Cortex of kidney (tissue), 1 donor: ENCODE measurements at places on chromosomes 5 and 9.

- no peak for DNase-seq
Observed at GRCh38 chr9:134693641-134694367, 52.2 kb downstream of the COL5A1 start.

GRCh38 chr5:116315531-116315930, 230.7 kb downstream of the COMMD10 start:
- DNase-seq: no peak

GRCh38 chr5:618450-618849, 6.3 kb downstream of the CEP72 start:
- no peak for DNase-seq

DNA sequence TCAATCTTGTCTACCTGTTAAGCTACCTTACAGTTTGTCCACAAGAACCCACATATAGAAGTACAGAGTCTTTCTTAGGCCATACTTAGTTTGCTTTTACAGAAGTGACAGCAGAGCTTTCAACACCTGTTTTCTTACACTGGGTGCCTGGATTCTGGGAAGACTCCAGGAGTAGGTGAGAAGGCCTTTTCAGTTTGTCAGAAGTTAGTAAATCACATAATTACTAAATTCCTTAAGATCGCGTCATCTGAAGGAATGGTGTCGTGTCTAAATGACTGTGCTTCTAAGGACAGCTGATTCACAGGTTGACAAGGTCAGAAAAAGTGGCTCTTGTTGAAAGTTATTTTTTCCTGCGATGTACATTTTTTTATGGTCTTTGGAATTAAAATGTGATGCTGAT, 97.0 kb upstream of the FAM120A start:
- DNase-seq: no peak

DNA sequence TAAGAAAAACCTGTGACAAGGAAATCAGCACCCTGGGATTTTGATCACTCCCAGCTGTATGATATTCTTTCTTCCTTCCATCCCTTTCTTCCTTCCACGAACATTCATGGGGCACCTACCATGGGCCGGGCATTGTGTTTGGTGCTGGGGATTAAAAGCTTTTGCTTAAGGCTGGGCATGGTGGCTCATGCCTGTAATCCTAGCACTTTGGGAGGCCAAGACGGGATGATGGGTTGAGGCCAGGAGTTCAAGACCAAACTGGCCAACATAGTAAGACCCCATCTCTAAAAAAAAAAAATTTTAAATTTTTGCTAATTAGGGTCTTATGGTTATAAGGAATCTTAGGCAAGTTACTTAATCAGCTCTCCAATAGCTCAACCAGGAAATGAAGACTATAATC, 48.5 kb upstream of the CLINT1 start:
- DNase-seq: no peak

DNA sequence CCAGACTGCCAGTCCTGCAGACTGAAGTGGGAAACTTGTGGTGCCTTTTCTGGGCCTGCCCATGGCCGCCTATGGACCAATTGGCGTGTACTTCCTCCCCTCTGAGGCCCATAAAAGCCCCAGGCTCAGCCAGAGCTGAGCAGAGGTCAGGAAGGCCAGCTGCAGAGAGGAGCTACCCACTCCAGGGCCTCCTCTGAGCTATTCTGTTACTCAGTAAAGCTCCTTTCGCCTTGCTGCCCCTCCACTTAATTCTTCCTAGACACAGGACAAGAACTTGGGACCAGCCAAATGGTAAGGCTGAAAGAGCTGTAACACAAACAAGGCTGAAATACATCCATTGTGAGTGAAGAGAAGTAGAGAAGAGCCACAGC, 106.4 kb downstream of the C9orf50 start:
- no peak for DNase-seq

GRCh38 chr5:59291941-59292340, 601.6 kb downstream of the PDE4D start:
- no peak for DNase-seq

DNA sequence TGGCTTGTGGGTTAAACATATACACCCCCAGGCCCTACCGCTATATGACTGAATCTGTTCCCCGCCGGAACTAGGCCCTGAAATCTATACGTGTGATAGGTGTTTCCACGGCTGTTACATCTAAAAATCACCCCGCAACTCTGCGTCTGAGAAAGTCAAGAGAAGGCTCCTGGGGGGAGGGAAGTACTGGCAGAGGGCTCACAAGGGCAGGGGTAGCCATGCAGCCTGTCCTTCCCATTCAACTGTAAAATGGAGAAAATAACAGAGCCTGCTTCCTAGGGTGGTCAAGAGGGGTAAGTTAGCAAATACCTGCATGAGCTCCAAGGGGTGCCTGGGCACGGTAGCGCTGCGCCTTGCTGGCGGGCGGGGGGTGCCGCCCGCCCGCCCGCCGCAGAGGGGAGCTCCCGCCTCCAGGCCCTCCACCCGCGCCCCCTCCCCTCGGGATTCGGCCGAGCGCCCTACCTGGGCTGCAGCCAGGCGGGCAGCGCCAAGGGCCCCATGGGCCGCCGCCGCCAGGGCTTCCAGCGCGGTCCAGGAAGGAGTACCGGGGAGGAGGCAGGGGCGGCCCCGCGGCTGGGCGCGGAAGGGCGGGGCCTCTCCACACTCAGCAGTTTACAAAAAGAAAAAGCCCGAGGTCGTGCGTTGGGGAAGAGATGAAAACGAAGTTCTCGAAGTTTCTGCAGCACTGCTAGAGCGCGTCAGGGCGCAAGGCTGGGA, at the start of gene HACD4:
TSS of gene HACD4 (minus strand) at position 550 of the 717 bp plus-strand sequence. CDS start at position 500, 50 bp downstream.
- DNase-seq: no peak

- no peak for DNase-seq
Observed at GRCh38 chr5:93161661-93162654, 419.1 kb downstream of the NR2F1-AS1 start.

DNA sequence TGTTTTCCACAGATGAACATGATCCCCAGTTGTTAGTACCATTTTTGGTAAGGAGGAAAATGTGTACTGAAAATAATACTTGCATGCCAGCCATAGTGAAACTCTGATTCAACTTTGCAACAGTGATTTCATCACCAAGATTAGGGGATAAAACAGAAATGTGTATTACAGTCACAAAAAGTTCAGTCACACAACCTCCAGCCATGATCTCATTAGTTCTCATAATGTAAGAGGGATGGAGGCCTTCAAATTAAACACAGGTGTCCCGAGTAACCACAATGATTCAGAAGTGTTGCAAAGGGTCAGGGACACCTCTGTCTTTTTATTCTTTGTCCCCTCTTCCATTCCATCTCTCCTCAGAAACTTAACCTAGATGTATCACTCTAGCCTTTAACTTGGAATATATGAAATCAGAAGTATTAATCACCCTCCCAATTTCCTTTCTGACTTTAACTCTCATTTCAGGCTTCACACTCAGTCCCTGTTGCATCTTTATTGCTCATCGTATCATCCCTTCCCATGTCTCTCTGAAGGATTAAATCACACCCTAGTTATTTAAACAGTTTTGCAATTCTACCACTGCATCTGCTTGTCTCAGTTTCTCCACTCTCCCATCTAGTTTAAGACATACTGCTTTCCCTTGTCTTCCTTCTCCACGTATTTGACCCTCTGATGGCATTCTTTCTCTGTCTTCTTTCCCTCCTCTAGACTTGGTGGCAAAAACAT, 291.2 kb downstream of the ADAMTS6 start:
- DNase-seq: no peak

- no peak for DNase-seq
Observed at GRCh38 chr5:13339093-13339492, 605.4 kb downstream of the DNAH5 start.

DNA sequence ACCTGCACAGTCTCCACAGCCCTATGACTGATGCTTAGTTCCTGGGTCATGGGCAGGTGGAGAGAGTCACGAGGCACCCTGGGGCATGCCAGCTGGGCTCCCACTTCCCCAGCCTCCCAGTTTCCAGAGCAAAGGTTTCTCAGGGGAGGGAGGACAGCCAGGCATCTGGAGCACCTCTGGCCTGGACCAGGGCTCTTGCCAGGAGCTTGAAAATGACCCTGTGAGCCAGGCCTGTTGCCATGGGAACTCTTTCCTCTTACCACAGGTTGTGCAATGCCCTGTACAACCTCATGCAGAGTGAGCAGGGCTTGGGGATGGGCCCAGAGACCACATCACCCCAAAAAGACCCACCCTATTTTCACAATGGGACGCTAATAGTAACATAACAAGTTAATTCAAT, 113.1 kb downstream of the PSD2 start:
- no peak for DNase-seq

- no peak for DNase-seq
Observed at GRCh38 chr9:134338394-134339182, 12.3 kb downstream of the RXRA start.

- no peak for DNase-seq
Observed at GRCh38 chr5:52523701-52524100, 264.0 kb upstream of the ITGA1 start.

GRCh38 chr5:52743529-52743928, 44.2 kb upstream of the ITGA1 start:
- no peak for DNase-seq

- no peak for DNase-seq
Observed at GRCh38 chr5:117332341-117332740, 757.7 kb upstream of the SEMA6A start.

- DNase-seq: no peak
Observed at GRCh38 chr5:154220625-154221024, 30.1 kb downstream of the GALNT10 start.

GRCh38 chr5:139049780-139050179, 148.4 kb downstream of the SIL1 start:
- no peak for DNase-seq

DNA sequence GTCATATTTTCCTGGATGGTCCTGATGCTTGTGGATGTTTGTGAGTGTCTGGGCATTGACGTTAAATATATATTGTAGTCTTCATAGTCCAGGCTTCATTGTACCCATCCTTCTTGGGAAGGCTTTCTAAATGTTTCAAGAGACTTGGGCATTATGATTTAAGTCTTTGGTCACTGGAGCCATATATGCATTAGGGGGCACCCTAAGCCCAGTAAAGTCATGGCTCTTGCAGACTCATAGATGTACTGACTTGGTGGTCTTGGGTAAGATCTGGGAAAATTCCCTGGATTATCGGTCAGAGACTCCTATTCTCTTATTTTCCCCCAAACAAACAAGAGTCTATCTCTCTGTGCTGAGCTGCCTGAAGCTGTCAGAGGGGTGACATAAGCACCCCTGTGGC, 271.1 kb downstream of the TRIM36 start:
- no peak for DNase-seq

GRCh38 chr5:8954801-8955200, 591.1 kb downstream of the SEMA5A start:
- no peak for DNase-seq

DNA sequence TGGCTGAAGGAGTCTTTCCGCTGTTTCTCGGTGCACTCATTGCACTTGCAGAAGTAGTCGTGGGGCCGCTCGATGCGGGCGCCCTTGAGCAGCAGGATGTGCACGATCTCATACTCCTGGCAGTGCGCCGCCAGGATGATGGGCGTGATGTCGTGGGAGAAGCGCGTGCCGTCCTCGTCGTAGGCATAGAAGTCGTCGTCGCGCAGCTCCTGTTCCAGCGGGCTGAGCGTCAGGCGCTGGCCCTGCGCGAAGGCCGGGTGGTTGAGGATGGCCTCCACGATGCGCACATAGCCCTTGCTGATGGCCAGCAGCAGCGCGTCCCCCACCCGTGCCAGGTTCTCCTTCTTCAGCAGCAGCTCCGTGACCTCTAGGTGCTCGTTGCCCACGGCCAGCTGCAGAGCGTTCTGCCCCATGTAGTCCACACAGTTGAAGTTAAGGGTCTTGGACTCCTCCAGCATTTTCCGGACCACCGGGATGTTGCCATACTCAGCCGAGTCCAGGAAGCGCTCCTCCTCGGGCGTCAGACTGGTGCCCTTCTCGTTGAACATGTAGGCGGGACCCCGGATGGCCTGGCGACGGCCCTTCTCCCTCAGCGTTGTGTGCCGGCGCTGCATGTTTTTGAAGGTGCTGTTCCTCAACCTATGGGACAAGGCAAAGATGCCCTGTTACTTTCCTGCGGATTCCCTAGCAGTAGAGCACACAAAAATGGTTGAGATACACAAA, 8.4 kb downstream of the TRPC7 start:
- DNase-seq: no peak

- no peak for DNase-seq
Observed at GRCh38 chr9:95090871-95091577, 226.5 kb downstream of the FANCC start.

DNA sequence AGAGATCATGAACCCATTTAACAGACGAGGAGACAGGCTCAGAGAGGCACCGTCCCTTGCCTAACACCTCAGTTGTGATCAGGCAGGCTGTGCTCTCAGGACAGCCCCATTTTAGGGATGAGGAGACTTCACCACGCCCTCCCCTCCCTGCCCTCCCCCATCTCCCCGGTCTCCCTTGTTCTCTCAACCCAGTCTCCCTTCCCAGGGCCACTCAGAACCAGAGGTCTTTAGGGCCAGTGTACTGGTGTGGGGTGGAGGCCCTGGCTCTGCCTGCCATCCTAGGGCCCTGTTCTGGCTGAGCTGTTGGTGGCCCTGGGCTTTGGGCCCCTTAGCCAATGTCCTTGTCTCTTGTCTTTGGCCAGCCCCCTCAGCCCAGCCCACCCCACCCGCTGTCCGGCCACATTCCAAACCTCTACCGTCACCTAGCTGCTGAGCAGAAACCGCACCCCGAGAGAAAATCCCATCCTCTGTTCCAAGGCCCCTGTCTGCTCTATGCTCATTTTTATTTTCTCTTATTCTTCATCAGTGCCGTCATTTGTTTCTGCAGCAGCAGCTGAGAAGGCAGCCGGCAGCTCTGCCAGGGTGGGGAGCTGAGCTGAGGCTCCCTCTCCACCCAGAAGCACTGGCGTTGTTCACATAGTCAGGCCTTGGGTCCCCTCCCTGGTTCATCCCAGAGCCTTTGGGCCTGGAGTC, 33.9 kb downstream of the OLFML2A start:
- DNase-seq: no peak

GRCh38 chr5:133539818-133540217, 72.5 kb downstream of the FSTL4 start:
- no peak for DNase-seq

GRCh38 chr5:2690293-2690692, 61.2 kb downstream of the IRX2 start:
- no peak for DNase-seq

DNA sequence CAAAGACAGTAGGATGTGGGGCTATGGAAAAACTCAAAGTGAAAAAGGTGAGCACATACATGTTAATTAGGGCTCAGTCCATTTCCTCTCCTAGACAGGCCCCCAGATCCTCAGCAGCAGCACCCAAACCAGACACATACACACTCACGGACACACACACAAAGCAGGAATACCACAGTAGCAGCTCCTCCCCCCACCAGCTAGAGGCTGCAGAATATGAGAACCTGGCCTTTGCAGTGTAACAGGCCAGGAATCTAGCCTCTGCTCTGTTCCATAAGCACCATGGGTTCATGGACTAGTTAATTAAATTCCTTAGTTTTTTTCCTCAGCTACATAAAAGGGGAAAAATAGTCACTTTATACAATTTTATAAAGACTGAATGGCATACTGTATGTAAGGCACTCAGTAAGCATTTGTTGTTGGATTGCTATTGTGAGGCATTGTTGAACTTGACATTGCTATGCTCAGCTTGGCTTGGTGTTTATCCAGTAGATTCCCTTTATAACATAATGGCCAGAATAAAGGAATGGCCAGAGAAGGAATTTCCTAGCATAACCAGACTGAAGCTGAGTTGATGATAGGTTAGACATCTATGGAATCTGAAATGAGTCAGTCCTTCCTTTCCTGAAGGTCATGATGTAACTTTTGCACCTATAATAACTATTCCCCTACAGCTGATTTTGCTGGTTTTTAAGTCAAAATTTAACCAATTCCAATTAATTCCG, 186.8 kb downstream of the SEMA5A start:
- no peak for DNase-seq

- no peak for DNase-seq
Observed at GRCh38 chr9:125655691-125656410, 51.2 kb downstream of the MAPKAP1 start.

- no peak for DNase-seq
Observed at GRCh38 chr5:9015937-9016270, 530.0 kb downstream of the SEMA5A start.
